Upper lobe of left lung (tissue), 6 donors: ENCODE measurements at places on chromosomes 1 and 21. TPM values are rescaled to one million over a fixed set of nuclear protein-coding genes. Genes with fewer than 3 reads are reported as not detected.

DNA sequence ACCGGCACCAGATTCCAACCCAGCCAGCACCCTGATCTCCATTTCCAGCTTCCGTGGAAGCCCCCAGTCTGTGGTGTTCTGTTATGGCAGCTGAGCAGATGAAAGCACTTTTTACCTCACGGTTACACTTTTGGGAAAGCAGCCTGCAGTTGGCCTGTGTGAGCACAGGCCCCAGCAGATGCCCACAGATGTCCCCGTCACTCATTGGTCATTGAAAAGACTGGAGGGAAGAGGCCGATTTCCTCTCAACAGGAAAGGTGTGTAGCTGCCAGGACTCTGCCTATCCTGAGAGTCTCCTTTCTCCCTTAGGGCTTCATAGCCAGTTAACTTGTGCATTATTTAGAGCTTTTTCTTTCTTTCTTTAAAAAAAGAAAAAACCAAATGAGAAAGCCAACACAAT, 123.0 kb downstream of the PCBP3 start:
- H3K4me3 ChIP-seq = no peak overlapping the region
- H3K27me3 ChIP-seq = no peaks in the 10 kb centered on the region
- H3K4me1 ChIP-seq = no peaks in the 10 kb centered on the region

- H3K27ac ChIP-seq = no peak overlapping the region
- H3K27me3 ChIP-seq = peaks cover 11% of the 10 kb centered on the region
- H3K36me3 ChIP-seq = no peaks in the 10 kb centered on the region
These were observed 4.5 kb downstream of the MMEL1 start for GRCh38 chr1:2628191-2628932.

DNA sequence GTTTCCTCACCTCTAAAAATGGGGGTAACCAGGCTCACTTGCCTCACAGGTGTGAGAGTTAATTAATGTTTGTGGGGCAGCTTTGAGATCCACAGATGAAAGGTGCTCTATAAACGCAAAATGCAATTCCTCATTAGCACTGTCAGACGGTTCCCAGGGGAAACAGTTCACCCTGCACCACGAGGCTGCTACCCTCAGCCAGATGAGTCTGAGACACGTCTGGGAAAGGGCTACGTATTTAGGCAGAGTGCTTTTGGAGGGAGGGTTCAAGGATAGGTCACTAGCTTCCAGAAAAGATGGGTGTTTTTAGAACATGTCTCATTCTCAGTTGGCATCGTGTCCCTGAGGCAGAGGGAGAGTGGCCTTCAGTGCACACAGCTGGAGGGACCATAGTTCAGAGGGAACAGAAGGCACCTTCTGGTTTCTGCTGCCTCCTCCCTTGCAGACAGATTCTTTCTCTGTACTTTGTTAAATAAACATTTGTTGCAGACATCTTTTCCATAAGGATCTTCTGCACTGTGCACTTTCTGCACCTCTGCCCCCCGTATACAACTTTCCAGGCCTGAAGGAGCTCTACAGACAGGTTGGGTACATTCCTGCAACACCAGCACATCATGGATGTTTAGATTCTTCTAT, 139.9 kb downstream of the CLIC6 start:
- peak overlapping the region; percentile 60 for H3K27ac ChIP-seq
- no peaks in the 10 kb centered on the region for H3K27me3 ChIP-seq
- DNase-seq = no peak

CRNN gene
- not detected for total RNA-seq
